ENCODE measurements at places on chromosomes 3 and 15.

- no peak for DNase-seq
Measured at GRCh38 chr3:63450634-63451363, 172.7 kb downstream of the SYNPR start.

- no peak for DNase-seq
Measured at GRCh38 chr3:22922317-22922716, 280.8 kb upstream of the UBE2E2 start.

DNA sequence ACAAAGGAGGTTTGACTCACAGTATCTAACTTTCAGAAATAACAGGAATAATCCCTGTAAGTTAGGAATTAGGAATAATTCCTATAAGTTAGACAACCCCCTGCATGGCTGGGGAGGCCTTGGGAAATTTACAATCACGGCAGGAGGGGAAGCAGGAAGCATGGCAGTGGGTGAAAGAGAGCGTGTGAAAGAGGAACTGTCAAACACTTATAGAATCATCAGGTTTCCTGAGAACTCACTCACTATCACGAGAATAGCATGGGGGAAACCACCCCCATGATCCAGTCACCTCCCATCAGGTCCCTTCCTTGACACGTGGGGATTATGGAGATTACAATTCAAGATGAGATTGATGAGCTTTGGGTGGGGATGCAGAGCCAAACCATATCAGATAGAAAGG lies 385.5 kb downstream of the IL20RB start:
- no peak for DNase-seq

GRCh38 chr15:81113861-81114291 lies 20.2 kb upstream of the CFAP161 start:
- no peak for DNase-seq

DNA sequence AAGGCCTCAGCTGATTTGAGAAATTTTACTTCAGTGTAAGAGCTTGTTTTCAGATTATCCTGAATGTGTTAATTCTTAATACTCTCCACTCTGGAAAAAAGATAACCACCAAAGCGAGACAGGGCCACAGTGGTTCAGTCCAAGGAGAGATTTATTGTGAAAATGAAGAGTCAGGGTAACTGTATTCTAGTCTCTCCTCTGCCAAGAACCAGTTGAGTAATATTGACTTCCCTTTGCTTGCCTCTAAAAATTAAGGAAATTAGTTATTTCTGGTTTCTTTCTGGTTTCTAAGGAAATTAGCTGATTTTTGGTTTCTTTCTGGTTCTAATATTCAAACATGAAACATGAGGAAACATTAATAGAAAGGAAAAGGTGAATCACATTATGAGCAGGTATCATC lies 34.9 kb downstream of the PPP1R2 start:
- DNase-seq: no peak

GRCh38 chr3:67044295-67044694 lies 46.2 kb downstream of the KBTBD8 start:
- DNase-seq: no peak

- peak; percentile 45 for DNase-seq
Measured at GRCh38 chr3:125322166-125322565, 53.0 kb downstream of the ZNF148 start.

DNA sequence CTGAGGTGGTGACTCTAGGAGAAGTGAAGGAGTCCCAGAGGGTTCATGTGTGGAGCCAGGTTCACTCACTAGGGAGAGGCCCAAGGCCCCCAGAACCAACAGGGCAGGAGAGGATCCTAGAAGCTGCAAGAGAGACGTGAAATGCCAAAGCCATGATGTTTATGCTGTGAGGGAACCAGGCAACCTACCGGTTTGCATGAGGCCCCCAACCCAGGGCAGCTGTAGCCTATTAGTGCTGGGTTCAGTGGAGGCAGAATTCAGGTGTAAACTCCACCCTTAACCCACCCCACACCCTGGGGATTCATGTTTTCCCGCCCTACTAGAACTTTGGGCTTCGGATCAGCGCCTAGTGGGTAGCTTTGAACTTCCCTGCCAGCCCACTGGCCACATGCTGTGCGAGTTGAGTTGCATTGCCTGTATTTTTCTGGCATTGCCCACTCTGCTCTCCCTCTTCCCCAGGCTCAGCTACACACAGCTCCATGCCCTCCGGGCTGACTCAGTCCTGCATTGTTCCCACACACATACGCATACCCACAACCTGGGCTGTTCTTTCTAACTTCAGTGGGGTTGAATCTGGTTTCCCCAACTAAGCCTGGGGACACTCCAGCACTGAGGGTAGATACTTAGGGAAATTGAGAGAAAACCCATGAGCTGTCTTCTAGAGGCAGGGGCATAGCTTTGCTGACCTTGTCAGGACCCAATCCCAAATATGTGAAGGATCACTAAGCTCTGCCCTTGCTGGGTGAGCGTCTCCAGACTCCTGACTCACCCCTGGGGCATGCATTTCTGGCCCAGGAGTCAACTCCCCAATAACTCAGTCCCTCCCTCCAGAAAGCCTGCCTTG lies 2.0 kb upstream of the ZBTB47 start:
- no peak for DNase-seq

- DNase-seq: no peak
Measured at GRCh38 chr15:45285413-45285812, 33.4 kb downstream of the SLC28A2 start.

- peak; percentile 48 for DNase-seq
Measured at GRCh38 chr3:116863822-116864589, 154.4 kb downstream of the TUSC7 start.

DNA sequence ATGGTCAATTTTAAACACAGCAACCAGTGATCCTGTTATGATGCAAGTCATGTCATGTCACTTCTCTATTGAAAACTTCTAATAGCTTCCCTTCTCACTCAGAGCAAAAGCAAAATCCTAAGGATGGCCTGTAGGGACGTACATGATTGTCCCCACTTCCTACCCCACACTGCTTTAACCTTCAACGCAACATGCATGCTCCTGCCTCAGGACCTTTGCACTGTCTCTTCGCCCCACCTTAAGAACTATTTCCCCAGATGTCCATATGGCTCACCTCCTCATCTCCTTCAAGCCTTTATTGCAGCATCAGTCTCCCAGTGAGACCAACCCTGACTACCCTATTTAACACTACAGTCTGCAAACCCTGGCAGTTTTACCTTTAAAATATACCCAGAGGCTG lies 214.1 kb upstream of the CHRM5 start:
- DNase-seq: no peak

GRCh38 chr3:18246336-18247060 lies 178.6 kb downstream of the SATB1 start:
- DNase-seq: no peak

DNA sequence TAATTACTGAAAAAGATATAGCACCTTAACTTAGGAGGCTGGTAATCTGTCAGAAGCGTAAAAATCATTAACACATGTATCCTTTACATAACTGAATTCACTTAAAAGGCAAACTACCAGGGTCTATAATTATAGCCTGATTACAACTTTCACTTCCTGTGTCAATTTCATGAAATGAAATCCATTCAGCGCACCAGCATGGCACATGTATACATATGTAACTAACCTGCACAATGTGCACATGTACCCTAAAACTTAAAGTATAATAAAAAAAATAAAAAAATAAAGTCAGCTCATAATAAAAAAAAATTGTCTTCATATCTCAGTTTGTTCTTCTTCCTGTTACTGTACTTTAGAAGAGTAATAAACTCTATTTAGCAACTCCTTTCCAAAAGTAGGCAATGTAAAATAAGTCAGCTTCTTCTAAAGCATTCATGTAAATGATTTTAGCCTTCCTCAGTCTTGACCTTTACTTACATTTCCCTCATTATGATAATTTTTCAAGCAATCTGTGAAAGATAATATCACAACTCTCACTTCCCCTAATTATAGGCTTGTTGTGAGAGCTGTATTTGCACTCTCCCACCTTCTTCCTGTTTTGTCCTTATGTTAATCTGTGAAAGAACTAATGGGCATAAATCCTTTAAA lies 50.1 kb downstream of the KBTBD8 start:
- no peak for DNase-seq

DNA sequence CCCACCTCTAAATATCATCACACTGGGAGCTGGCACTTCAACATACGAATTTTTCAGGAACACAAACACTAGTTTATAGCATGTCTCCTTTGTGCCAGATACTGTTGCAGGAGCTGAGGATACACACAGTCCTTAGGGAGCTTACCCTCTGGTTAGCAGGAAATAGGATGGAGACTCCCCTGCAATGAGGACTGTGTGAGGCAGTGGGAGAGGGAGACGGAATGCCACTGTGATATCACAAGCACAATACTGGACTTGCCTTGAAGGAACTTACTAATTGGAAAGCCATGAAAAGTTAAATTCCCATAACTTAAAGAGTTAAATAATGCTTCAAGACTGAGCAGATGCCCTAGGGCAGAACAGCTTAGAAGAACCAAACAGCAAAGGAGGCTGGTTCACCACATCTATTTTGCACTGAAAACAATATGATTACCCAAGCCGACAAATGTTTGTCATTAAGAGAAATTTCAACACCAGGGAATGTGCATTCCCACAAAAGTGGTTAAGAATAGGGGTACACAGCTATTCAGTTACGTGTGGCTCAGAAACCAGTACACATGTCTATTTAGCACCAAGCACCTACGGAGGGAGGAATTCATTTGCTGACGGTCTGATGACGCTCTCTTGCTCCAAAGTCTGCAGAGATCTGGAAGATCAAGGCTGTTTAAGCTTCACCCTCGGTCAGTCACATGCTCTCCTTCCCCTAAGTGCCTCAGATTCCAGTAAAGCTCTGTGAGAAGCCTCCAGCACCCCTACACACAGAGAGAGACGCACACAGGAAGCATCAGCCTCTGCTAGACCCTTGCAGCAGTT lies 5.2 kb downstream of the TBC1D2B start:
- DNase-seq: no peak

GRCh38 chr3:195119461-195120266 lies 151.3 kb downstream of the XXYLT1 start:
- no peak for DNase-seq

DNA sequence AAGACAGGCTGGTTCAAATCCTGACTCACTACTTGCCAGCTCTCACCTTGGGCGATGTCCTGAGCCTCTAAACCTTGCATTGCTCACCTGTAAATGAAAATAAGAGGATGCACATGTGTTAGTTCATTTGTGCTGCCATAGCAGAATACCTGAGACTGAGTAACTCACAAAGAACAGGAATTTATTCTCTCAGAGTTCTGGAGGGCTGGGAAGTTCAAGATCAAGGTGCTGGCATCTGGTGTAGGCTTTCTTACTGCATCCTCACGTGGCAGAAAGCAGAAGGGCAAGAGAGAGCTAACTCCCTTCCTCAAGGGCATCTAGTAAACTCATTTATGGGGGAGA lies 222.7 kb downstream of the MTHFS start:
- DNase-seq: no peak

DNA sequence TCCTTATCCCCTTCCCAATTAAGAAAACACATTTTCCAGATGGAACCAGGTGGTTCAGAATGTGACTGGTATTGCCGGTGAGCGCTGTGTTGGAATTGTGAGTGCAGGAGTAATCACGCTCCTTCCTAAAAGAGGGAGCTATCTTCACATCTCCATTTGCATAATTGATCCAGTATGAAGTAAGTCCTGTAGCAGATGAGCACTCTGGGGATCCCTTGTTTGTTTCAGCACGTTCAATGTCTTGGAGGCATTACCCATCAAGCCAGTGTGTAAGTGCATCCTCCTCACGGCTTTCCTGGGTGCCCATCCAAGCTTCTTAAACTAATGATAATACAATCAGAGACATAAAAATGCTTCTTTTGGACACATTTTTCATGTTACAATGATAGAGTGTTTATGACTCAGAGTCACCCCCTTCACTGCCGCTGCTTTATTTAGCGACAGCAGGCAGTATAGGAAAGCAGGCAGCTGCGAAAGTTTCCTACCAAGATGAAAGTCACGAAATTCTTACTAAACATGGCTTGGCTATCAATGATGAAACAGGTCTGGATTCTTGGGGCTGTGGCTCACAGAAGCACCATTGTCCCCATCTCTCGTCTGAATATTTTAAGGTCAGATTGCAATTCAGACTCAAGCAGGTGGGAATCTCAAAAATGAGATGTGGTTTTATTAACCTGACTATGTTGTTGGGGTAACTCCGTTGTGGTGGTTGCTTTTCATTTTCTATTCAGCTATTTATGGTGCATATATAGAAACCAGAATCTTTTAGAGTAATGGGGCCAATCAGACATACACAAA lies 346.3 kb upstream of the MDFIC2 start:
- no peak for DNase-seq

GRCh38 chr3:168002786-168003368 lies 92.8 kb downstream of the GOLIM4 start:
- DNase-seq: no peak

- no peak for DNase-seq
Measured at GRCh38 chr3:14950274-14950673, 2.9 kb downstream of the NR2C2 start.

- no peak for DNase-seq
Measured at GRCh38 chr3:192892981-192893700, 24.5 kb downstream of the MB21D2 start.

DNA sequence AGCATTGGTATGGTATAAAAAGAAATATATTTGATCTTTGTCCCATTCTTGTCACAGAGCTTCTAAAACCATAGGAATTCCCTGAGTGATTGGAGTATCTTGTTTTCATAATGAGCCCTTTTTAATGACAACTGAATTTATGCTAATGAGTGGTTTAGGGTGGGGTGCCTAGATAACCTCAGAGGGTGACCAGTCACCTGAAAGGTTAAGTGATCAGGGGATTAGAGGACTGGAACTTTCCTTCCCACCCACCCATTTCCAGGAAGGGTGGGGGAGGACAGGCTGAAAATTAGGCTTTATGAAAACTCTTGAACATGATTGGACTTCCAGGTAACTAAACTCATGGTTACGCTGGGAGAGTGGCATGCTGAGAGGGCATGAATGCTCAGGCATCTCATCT lies 8.5 kb downstream of the MFN1 start:
- DNase-seq: no peak

GRCh38 chr15:75712668-75713337 lies at the start of gene CSPG4:
CSPG4 (minus strand) TSS chr15:75712848; CDS start chr15:75712755, 93 bp downstream.
- DNase-seq: peak; percentile 76

DNA sequence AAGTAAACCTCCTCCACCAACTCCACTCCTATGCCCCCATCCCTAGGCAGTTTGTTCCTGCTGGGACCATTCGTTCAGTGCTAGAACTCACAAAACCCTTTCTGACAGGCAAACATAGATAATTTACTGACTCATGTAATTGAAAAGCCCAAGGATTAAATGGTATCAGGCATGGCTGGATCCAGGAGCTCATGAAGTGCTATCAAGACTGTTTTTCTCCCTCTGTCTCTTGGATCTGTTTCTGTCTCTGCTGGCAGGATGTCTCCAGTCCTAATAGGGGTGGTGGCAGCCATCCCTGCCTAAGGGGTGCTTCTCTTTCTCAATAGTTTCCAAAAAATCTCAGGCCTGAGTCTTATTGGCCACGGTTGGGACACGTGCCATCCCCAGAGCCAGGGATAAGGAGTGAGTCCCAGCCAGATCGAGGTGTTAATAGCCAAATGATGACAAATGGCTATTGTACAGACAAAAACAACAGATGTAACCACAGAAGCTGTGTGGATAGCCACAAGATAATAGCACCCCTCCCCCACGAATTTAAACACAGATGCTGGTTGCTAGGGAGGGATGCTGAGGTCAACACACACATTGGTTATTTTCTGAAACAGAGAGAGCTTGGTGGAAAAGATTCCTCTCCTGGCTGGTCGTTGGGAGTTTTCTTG lies 168.6 kb downstream of the SHQ1 start:
- no peak for DNase-seq

GRCh38 chr15:60191821-60192220 lies 187.7 kb downstream of the FOXB1 start:
- no peak for DNase-seq

- DNase-seq: no peak
Measured at GRCh38 chr3:131620977-131621376, 118.2 kb upstream of the MRPL3 start.

GRCh38 chr3:188197388-188197847 lies 43.5 kb downstream of the LPP start:
- DNase-seq: no peak
